ENCODE measurements at places on chromosomes 5 and 9. TPM values are rescaled to one million over a fixed set of nuclear protein-coding genes. Genes with fewer than 3 reads are reported as not detected.

The ARHGEF37 gene
- total RNA-seq = 0.42 TPM

The ANKRD18B gene
- total RNA-seq = 10.6 TPM

The DOCK2 gene
- 7.8 TPM for total RNA-seq

The CAMK2A gene
- 0.15 TPM for total RNA-seq

The PTGS1 gene
- total RNA-seq = 1.0 TPM

The NDST1 gene
- 65.5 TPM for total RNA-seq

The SH3TC2 gene
- not detected for total RNA-seq

DNA sequence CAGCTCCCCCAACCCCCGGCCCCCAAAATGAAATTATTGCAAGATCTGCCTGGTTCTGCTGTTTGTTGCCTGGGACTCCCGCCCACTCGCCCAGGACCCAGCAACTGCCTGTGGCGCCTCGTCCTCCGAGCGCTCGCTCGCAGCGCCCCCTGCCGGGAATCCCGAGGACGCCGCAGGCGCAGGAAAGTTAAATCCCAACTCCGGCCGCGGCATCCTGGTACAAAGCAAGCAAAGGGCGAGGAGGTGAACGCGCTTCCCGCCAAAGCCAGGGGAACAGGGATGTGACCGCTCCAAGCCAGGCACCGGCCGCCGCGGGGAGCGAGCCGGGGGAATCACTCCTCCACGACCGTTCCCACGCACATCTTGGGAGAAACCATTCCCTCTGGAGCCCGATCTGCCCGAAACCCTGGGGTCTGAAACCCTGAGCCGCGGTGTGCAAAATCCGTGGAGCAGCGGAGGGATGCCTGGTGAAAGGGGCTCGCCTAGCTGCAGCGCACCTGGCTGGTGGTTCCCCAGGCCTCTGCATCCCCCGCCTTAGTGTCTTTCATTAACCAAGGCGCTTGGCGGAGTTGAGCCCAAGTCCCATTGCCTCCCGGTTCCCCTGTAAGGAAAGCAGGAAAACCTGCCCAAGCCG, 1.3 kb downstream of the SEMA5A start:
- 0 out of 2 replicates have a peak, but pooled peaks cover 4% of the 10 kb centered on the region for H3K4me1 ChIP-seq
- no peaks in the 10 kb centered on the region for H3K27me3 ChIP-seq
- peak; percentile 92 for DNase-seq

GRCh38 chr5:15933259-15934207, 246.1 kb downstream of the MARCHF11 start:
- DNase-seq = no peak
- no peaks in the 10 kb centered on the region for H3K27me3 ChIP-seq
- peaks cover 19% of the 10 kb centered on the region for H3K36me3 ChIP-seq
- no peak overlapping the region for H3K4me3 ChIP-seq
- H3K27ac ChIP-seq = no peak overlapping the region

- H3K27ac ChIP-seq = no peak overlapping the region
- no peak for DNase-seq
- H3K4me1 ChIP-seq = no peaks in the 10 kb centered on the region
- no peaks in the 10 kb centered on the region for H3K36me3 ChIP-seq
- no peaks in the 10 kb centered on the region for H3K27me3 ChIP-seq
Measured at GRCh38 chr5:73591698-73592501, 26.4 kb downstream of the UTP15 start.

DNA sequence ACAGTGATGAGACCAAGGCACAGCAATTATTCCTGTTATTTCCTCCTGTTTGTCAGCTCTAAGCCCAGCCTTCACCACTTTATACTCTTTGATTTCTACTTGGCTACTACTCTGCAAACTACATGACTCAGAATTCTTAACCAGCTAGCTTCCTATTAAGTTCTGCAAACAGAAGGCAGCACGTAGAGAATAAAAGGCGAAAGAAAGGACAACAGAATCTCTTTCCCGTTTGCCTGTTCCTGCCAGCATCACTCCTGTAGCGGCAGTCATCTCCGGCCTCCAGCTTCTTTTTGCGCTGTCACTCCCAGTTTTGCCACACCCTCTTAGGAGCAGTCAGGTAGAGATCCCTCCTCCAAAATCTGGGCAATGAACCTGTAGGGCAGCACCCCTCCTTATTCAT, 29.9 kb downstream of the DPYSL3 start:
- peaks cover 10% of the 10 kb centered on the region for H3K36me3 ChIP-seq
- no peak overlapping the region for H3K27ac ChIP-seq
- no peaks in the 10 kb centered on the region for H3K27me3 ChIP-seq
- DNase-seq = peak; percentile 58

DNA sequence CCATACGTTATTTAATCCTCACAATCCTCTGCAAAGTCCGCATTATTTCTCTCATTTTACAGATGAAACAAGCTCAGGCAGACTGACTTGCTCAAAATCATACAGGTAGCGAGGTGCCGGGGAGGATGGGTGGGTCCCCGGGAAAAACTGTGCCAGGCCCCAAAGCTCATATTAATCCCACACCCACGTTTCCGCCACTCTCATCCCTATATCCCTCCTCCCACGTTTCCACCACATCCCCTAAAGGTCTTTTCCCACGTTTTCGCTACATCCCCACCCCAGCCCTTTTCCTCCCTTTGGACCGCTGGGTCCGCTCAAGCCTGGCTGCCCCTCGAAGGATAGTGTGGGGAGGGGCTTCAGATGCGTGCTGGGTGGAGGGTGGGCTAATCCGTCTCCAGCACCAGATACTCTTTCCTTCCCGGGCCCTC, 434 bp upstream of the FSD1L start:
- no peaks in the 10 kb centered on the region for H3K4me1 ChIP-seq
- peak overlapping the region; percentile 88 for H3K4me3 ChIP-seq
- H3K27me3 ChIP-seq = no peaks in the 10 kb centered on the region
- no peak for DNase-seq

DNA sequence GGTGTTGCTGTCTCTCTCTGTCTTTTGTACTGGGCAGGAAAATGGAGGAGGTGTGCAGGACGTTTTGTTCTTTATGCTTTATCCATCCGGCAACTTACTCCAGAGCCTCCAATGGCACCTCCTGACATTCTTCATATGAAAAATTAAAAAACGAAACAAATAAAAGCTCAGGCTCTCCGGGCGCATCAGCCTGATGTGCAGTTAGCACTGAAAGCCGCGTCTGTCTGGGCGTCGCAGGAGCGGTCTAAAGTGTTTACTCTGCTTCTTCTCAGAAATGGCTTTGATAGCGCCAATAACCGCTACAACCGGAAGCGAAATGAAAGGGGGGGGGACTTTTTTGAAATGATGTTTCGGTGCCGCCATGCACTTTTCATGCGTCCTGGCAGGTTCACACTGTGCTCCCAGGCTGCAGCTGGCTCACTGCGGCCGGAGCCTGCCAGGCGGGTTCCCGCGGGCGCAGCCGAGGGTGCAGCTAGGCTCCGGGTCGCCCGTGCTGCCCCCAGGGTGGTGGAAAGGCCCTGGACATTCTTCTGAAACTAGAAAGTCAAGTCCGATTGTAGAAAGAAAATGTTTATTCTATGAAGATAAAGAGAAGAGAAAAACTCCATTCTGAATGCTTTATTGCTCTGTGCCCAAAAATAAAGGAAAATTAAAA, 407.7 kb upstream of the IRX1 start:
- H3K4me1 ChIP-seq = no peaks in the 10 kb centered on the region
- H3K27ac ChIP-seq = no peak overlapping the region
- no peak for DNase-seq
- H3K36me3 ChIP-seq = no peaks in the 10 kb centered on the region
- H3K4me3 ChIP-seq = no peak overlapping the region

GRCh38 chr9:105331755-105332154, 87.3 kb downstream of the SLC44A1 start:
- H3K4me1 ChIP-seq = no peaks in the 10 kb centered on the region
- H3K27ac ChIP-seq = no peak overlapping the region
- no peak for DNase-seq

DNA sequence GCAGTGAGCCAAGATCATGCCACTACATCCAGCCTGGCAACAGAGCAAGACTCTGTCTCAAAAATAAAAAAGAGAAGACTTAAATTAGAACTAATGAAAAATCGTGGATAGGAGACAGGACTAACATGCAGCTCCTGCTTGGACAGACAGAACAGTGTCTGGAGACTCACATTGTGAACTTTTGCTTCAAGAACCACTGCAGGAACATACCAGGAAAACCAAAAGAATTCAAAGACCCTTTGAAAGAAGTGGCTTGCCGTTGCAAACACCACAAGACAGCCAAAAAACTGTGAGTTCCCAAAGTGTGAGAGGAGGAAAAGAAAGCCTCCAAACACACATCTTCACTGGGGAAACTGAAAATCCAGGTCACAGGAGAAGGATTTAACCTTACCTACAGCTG, 48.8 kb upstream of the SNAPC3 start:
- H3K27me3 ChIP-seq = no peaks in the 10 kb centered on the region
- H3K36me3 ChIP-seq = no peaks in the 10 kb centered on the region
- no peak overlapping the region for H3K4me3 ChIP-seq
- no peaks in the 10 kb centered on the region for H3K4me1 ChIP-seq
- no peak overlapping the region for H3K27ac ChIP-seq

DNA sequence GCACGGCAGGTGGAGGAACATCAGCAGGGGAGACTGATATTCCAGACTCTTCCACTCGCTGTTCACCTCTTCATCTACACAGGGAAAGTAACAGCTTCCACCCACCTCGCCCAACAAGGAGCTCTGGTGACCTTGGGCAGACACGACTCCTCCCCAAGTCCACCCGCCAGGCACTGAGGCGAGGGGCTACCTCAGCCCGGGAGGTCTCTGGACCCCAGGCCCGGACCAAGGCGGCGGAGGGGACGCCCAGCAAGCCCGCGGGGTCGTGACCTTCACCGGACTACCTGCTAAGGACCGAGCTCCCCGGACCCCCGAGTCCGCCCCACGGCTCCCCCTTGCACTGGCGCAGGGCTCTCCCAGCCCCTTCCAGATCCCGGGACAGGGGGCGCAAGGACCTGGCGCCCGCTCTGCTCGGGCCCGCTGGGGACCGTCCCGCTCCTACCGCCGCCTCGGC, 70.2 kb upstream of the LPCAT1 start:
- H3K36me3 ChIP-seq = peaks cover 42% of the 10 kb centered on the region
- H3K4me3 ChIP-seq = peak overlapping the region; percentile 83
- no peaks in the 10 kb centered on the region for H3K4me1 ChIP-seq
- peak; percentile 34 for DNase-seq
- no peak overlapping the region for H3K27ac ChIP-seq

DNA sequence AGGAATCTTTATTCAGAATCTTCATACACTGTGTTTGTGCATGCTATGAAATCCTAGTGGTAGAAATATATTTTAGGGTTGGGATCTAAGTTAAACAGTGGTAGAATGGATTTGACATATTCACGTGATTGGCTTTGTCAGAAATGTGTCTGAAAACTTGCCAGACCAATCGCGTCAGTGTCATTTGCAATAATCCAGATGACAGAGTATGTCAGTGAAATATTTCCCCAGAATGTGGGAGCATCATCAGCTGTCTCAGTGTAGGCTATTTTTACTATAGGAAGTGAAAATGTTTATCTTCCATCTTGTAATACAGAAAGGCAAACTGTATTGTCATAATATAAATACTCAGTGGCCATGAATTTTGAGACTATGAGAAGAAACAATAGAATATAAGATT, 220.6 kb upstream of the EDIL3 start:
- H3K36me3 ChIP-seq = peaks cover 2% of the 10 kb centered on the region
- H3K4me1 ChIP-seq = peaks cover 10% of the 10 kb centered on the region
- no peak overlapping the region for H3K4me3 ChIP-seq
- DNase-seq = no peak

DNA sequence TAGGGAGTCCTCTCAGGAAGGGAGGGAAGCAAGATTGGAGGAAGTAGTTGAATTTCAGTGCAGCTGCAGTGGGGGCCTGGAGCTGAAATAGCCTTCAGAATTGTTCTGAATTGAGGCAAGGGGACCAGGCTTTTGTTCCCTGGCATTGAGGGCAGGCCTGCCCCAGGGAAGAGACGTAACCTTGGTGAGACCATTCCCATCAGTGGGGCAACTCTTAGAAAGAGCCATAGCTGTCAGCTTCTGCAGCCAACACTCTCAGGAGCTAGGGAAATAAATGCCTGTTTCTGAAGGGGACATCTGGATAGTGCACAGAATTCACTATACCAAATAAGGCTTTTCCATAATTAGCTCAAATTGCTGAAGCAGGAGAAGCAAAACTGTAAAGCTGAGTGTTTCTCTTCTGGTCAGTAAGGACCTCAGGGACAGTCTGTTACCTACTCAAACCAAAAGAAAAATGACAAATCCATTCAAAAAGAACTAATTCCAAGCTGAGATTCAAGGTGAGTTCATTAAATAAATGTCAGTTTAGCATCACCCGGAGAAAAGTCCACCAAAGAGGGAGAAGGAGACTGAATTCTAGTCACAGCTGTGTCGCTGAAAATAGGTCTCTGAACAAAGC, 44.0 kb downstream of the LYRM7 start:
- H3K4me1 ChIP-seq = no peaks in the 10 kb centered on the region
- DNase-seq = no peak
- no peaks in the 10 kb centered on the region for H3K27me3 ChIP-seq
- H3K27ac ChIP-seq = no peak overlapping the region
- no peaks in the 10 kb centered on the region for H3K36me3 ChIP-seq

GRCh38 chr5:151094030-151094851, 13.4 kb upstream of the TNIP1 start:
- H3K36me3 ChIP-seq = no peaks in the 10 kb centered on the region
- H3K4me1 ChIP-seq = peaks cover 2% of the 10 kb centered on the region
- H3K27me3 ChIP-seq = no peaks in the 10 kb centered on the region
- no peak for DNase-seq
- H3K4me3 ChIP-seq = no peak overlapping the region

DNA sequence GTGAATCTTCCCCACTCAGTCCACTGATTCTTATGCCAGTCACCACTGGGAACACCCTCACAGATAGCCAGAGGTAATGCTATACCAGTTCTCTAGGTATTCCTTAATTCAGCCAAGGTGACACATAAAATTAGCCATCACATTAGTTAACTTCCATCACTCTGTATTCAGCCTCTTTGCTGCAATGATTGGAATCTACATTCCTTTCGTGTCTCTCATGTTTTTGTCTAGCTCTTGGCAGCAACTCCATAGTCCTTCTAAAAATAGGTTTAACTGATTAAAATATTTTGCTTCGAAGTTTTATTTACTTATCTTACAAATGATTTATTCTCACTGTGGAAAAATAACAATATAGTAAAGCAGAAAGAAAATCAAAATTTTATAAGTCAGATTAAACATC, 19.6 kb upstream of the RNF20 start:
- H3K36me3 ChIP-seq = no peaks in the 10 kb centered on the region
- H3K27ac ChIP-seq = no peak overlapping the region
- H3K4me1 ChIP-seq = peaks cover 9% of the 10 kb centered on the region
- no peaks in the 10 kb centered on the region for H3K27me3 ChIP-seq

DNA sequence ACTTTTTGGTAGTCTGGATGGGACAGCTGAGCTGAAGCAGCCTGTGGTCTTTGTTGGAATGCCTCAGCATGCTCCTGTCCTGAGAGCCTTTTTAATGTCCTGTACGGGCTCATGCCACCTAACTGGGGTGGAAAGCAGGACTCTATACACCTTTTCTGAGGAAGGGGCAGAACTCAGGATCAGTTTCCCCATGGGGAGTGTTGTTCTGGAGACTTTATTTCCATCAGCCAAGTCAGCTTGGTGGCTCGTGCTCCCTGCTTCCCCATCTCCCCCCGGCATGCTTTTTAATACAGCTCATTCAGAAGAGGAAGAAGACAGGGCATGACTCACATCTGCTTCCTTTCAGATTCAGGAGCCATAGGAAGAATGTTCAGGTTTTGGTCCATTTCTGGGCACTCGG, 5.1 kb upstream of the SEPTIN8 start:
- peaks cover 13% of the 10 kb centered on the region for H3K27me3 ChIP-seq
- H3K4me1 ChIP-seq = 0 out of 2 replicates have a peak, but pooled peaks cover 2% of the 10 kb centered on the region
- H3K27ac ChIP-seq = no peak overlapping the region
- no peaks in the 10 kb centered on the region for H3K36me3 ChIP-seq
- DNase-seq = peak; percentile 17
